M059J (cell line): ENCODE measurements at places on chromosomes 2 and 18. TPM values are rescaled to one million over a fixed set of nuclear protein-coding genes. Genes with fewer than 3 reads are reported as not detected.

ZNF519 gene
- 6.2 and 7.4 TPM in 2 replicates for total RNA-seq

TMEM163 gene
- total RNA-seq: not detected in 2 replicates

SERPINB13 gene
- total RNA-seq: not detected in 2 replicates

ATP8B1 gene
- total RNA-seq: 39.5 and 68.5 TPM in 2 replicates

TTLL4 gene
- 9.5 and 17.9 TPM in 2 replicates for total RNA-seq

GRP gene
- total RNA-seq: not detected in 2 replicates

MERTK gene
- 0.25 TPM in 1 of 2 replicates, not detected in the other for total RNA-seq

NGEF gene
- total RNA-seq: 3.5 and 7.8 TPM in 2 replicates

CYS1 gene
- 0.10 and 0.79 TPM in 2 replicates for total RNA-seq

BMP10 gene
- not detected in 2 replicates for total RNA-seq

GPR17 gene
- total RNA-seq: 0.07 TPM in 1 of 2 replicates, not detected in the other

CPO gene
- not detected in 2 replicates for total RNA-seq

AGFG1 gene
- total RNA-seq: 75.3 and 98.4 TPM in 2 replicates

POTEC gene
- total RNA-seq: 0.02 TPM in 1 of 2 replicates, not detected in the other

RPRM gene
- total RNA-seq: 0.27 and 0.34 TPM in 2 replicates

AOX1 gene
- total RNA-seq: 18.7 and 46.3 TPM in 2 replicates

RAPH1 gene
- total RNA-seq: 9.3 and 13.8 TPM in 2 replicates

UNC80 gene
- total RNA-seq: not detected in 2 replicates

PRKAG3 gene
- total RNA-seq: not detected in 2 replicates

TMEM200C gene
- 0.17 and 0.54 TPM in 2 replicates for total RNA-seq

CAPN14 gene
- 0.30 and 1.0 TPM in 2 replicates for total RNA-seq

DCC gene
- 0.17 TPM in 1 of 2 replicates, not detected in the other for total RNA-seq
